ENCODE measurements at places on chromosomes 7 and 10. TPM values are rescaled to one million over a fixed set of nuclear protein-coding genes. Genes with fewer than 3 reads are reported as not detected.

DNA sequence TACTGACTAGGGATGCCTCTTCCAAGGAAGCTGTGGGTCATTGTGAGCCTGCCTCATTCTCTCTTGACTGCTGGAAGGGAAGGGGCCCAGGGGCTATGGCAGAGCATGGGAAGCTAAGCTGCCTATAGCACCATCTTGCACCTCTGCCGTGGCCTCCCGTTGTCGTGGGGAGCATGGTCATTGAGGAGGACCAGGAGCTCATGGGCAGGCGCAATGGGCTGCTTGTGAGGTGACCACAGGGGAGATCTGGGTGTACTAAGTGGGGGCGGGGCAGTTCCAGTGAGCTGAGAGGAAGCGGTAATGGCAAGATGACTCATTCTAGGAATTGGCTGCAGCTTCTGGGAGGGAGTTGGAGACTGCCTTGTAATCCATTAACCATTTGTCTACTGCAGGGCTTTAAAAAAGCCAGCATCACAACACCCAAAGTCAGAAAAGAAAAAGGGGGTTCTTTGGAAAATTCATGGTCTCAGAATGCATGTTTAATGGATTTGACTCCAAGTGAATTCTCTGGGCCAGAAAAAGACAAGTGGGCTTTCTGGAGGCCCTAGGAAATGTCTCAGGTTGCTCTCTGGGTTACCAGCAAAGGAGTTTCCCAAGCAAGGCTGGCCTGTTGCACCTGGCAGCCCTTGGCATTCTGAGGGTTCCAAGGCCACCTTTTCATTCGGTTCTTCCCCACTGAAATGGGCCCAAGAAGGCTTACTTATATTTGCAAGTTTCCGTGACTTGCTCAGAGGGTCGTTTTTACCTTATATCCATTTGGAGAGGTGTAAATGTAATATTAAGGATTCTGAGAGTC, 3.6 kb downstream of the DUSP5 start:
- DNase-seq, result no peak

DNA sequence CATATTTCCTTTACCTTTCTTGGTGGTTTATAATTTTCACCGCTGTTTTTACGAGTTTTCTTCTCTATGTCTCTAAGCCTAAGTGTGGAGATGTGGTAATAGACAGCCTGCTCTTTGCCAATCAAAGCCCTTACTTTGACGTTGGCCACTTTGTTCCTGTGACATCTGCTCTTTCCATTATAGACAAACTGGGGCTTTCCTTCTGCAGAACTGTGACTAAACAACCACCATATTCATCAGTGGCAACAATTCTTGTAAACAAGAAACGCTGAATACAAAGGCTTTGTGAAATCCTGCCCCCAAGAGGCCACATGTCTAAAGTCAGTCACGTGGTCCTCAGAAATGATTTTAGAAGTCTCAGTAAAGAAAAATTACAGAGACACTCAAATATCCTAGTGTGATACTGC, 59.6 kb upstream of the CAPZA2 start:
- peak; percentile 3 for DNase-seq

Gene BLNK
- polyA plus RNA-seq, result not detected

Gene CPA4
- polyA plus RNA-seq, result not detected

Gene FEZF1
- polyA plus RNA-seq, result not detected

Gene FAM25G
- not detected for polyA plus RNA-seq

Measured in CD4-positive, CD25-positive, alpha-beta regulatory T cell (primary cell).